ENCODE measurements at places on chromosomes 5 and 9. TPM values are rescaled to one million over a fixed set of nuclear protein-coding genes. Genes with fewer than 3 reads are reported as not detected.

CATSPER3 gene
- 0.89 TPM for polyA plus RNA-seq

- DNase-seq = no peak
Observed at GRCh38 chr5:4909086-4909485, 231.0 kb upstream of the ADAMTS16 start.

- DNase-seq = no peak
Observed at GRCh38 chr5:173812811-173813550, 75.2 kb upstream of the CPEB4 start.

SLC4A9 gene
- polyA plus RNA-seq = 0.34 TPM

DNA sequence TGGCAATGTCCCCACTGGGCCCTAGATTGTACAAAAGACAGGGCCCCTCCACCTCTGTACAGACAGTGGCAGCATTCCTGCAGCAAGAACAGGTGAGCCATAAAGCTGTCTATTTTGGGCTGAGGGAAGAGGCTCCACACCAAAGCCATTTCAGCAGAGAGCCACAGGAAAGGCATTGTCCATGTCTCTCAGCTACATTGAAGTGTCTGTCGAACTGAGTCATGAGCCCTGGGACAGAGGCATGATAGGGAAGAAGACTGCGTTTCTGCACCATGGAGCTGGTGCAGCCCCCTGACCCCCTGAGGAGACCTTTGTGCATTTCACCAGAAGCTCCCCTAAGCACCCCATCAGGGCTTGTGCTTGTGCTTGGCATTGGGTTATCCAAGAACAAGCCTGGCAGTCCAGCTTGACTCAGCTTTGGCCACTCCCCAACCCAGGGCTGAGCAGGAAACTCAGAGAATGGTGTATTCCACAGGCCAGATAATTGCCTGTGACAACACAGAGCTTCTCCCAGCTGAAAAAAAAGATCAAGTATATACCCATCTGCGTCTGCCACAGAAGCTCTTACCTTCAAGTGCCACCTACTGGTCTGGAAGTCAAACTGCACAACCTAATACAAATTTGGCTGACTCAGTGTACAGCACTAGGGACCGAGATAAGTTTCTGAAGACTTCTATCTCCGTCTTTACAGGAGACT, 5.9 kb upstream of the FRMD3 start:
- DNase-seq = no peak

DNA sequence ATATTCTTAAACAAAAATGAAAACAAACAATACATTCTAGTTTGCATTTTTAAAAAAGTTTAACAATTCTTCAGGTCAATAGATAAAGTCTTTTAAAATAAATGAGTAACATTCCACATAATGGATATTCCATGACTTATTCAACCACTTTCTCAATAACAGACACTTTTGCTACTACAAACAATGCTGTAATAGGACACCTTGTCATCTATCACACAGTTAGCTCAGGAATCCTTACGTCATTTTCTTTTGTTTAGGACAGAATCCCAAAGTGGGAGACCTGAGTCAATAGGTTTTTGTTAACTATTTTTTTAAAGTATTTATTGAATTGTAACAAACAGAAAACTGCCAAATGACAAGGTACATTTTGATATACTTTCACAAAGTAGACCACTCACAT, 72.5 kb downstream of the CEP120 start:
- no peak for DNase-seq

TEX48 gene
- not detected for polyA plus RNA-seq

- DNase-seq = no peak
Observed at GRCh38 chr9:28120184-28120583, 546.9 kb upstream of the C9orf72 start.

SYK gene
- 19.6 TPM for polyA plus RNA-seq

SLC27A6 gene
- polyA plus RNA-seq = 6.7 TPM

- no peak for DNase-seq
Observed at GRCh38 chr5:133149345-133149744, 97.5 kb downstream of the HSPA4 start.

- no peak for DNase-seq
Observed at GRCh38 chr9:26947736-26948135, 694 bp upstream of the PLAA start.

Measured in right lung (tissue), 10 donors.